ENCODE measurements at places on chromosomes 11 and 22.

- no peak for DNase-seq
These were observed 4.9 kb downstream of the MUC5AC start for GRCh38 chr11:1162491-1163311.

GRCh38 chr11:120336641-120337354 is 585 bp downstream of the ARHGEF12 start:
- DNase-seq, result peak; percentile 53

DNA sequence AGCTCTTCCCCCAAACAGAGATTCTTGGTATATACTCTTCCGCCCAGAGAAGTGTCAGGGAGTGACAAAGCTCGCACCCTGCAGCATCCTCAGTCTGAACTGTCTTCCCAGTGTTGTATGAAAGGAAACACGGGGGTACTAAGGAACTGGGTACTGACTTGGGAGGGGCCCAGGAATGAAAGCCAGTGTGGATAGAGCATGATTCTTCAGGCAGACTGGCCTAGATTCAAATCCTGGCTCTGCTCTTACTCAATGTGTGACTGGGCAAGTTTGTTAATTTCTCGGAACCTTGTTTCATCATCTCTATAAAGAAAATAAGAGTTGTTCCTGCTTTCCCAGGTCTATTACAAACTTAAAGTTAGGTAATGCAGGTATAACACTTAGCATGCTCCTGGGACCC is 266.0 kb upstream of the NARS2 start:
- no peak for DNase-seq

- DNase-seq, result no peak
These were observed 3911.2 kb upstream of the OR11H1 start for GRCh38 chr22:11616811-11617210.

DNA sequence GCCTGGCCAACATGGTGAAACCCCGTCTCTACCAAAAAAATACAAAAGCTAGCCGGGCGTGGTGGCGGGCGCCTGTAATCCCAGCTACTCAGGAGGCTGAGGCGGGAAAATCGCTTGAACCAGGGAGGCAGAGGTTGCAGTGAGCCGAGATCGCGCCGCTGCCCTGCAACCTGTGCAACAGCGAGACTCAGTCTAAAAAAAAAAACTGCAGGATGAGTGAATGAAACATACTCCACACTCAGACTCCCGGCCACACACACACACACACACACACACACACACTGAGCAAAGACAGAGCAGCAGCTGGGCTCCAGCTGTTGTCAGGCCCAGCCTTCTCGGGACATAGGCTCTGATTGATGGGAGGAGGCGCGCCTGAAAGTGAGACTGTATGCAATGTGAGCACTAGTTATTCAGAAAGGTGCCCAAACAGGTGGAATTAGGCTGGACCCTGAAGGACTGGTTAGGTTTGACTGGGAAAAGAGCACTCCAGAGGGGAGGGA is 1.5 kb upstream of the PLEKHA7 start:
- no peak for DNase-seq

- no peak for DNase-seq
These were observed 107.3 kb downstream of the FCHSD2 start for GRCh38 chr11:73034777-73035176.

DNA sequence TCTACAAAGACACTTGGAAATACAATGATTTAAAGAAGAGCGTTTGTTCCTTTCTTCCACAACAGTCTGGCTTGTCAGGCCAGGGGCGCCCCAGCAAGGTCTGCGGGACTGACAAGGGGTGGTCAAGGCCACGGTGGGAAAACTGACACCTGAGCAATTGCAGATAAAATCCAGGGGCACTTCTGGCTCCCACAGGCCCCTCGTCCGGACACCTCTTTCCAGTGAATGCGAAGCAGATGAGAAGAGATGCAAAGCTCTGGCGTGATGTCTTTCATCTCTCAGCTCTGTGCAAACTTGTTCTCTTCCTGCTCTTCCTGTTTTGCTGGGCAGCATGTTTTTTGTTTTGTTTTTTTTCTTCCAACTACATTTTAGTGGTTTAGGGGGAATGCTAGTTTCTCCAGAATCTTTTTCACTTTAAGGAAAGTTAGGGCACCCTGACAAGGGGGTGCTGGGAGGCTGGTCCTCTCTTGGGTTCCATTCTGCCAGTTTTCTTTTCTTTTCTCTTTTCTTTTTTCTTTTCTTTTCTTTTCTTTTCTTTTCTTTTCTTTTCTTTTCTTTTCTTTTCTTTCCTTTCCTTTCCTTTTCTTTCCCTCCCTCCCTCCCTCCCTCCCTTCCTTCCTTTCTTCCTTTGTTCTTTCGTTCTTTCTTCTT is 11.1 kb upstream of the CBX6 start:
- no peak for DNase-seq

- DNase-seq, result no peak
These were observed 25.2 kb upstream of the TEF start for GRCh38 chr22:41356430-41357028.

GRCh38 chr11:132685174-132685611 is 847.1 kb downstream of the OPCML start:
- DNase-seq, result no peak

DNA sequence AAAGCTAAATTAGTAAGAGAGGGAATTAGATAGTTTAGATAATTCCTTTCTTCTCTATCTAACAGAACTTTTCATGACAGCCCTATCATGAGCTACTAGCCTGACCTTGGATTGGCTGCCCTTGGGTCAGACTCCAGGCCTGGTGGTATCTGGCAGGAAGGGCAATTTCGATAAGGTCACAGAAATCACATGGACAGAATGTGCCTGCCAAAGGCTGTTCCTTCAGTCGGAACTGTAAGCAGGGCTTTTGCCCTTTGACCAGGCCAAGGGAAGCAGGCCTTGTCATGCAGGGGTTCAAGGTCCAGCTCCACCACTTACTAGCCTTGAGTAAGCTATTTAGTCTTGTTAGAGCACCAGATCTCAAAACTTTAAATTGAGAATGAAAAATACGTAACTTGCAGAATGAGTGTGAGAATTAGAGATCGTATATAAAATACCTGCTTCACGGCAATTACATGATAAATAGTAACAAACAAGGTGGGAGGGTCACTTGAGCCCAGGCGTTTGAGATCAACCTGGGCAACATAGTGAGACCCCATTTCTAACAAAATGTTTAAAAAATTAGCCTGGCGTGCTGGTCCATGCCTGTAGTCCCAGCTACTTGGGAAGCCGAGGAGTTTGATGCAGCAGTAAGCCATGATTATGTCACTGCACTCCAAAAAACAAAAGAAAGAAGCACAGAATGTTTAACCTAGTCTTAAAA is 60.8 kb upstream of the SC5D start:
- no peak for DNase-seq

DNA sequence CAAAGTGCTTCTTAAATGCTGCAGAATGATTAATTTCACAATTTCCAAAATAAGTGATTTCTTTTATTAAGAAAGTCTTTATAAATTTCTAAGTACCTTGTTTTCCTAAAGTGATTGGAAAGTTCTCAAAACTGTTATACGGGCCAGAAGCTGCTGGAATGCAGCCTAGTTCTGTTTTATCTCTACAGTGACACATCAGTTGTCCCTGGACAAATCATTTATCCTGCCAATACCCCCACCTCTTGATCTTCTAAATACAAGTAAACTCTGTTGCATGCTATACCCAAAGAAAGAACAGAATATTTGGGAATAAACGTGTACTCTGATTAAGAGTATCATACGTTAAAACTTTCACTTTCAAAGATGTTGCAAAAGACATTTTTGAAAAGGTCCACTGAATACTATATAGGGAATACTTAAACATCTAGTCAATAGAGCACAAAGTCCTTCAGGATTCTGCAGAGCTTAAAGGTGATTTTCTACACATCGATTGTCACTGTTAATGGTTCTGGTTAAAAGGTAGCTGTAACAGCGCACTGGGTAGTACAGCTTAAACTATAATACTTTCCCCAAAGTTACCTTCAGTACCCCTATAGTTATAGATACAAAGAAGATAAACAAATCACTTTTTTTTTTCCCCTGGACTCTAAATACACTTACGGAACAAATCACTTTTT is 92.1 kb upstream of the APOA1 start:
- DNase-seq, result no peak

DNA sequence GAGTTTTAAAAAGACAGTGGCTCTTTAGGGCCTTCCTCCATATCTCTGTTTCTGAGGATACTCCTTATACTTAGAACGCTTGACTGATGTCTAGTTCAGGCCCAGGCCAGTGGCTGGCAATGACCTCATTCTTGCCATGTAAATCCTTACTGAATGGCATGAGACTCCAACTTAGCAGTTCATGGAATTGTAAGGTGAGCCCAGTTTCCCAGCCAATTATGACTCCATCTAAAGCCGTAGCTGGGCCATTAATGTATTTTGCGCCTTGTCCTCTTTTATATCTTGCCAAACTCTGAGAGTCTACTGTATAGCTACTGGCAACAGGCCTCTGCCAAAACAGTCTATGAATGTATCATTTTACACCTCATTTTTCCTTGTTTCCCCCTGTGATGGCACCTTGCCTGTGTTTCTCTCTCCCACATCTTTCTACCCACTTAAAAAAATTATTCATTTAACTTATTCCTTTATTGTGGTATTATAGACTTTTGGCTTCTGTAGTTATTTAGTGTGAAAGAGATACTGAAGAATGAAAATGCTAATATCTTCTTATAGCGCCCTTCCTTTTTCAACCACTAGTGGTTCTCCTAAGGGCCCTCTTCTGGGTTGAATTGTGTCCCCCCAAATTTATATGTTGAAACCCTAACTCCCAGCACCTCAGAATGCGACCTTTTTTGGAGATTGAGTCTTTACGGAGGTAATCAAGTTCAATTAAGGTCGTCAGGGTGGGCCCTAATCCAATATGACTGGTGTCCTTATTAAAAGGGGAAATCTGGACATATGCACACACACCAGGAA is 67.4 kb downstream of the ZNRF3 start:
- DNase-seq, result no peak

GRCh38 chr11:39965701-39966100 is 1493.8 kb downstream of the LRRC4C start:
- no peak for DNase-seq

DNA sequence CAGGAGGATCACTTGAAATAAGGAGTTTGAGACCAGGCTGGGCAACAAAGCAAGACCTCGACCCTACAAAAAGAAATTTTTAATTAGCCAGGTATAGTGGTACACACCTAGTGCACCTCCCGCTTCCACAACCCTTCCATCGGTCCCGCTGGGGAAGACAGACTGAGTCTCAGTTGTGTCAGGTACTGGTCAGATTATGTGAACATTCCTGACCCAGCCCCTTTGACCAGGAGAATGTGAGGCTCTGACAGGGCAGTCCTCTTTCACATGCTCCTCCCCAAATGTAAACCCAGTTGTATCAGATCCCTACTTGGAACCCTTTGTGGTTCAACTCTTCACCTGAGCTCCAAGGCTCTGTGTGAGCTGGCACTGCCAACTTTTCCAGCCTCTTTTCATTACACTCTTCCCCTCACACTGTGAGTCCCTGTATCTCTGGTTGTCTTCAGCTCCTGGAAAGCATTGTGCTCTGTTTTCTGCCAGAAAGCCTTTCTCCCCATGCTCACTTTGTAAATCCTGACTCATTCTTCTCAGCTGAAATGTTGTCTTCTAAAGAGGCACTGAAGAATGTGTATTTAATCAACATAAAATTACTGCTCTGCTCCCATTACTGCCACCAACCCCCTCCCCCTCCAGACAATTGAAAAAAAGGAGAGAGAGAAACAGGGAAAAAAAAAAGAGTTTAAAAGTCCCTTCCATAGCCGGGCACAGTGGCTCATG is 2.1 kb upstream of the TTLL12 start:
- DNase-seq, result no peak

GRCh38 chr11:11163669-11164333 is 189.2 kb downstream of the CSNK2A3 start:
- no peak for DNase-seq

DNA sequence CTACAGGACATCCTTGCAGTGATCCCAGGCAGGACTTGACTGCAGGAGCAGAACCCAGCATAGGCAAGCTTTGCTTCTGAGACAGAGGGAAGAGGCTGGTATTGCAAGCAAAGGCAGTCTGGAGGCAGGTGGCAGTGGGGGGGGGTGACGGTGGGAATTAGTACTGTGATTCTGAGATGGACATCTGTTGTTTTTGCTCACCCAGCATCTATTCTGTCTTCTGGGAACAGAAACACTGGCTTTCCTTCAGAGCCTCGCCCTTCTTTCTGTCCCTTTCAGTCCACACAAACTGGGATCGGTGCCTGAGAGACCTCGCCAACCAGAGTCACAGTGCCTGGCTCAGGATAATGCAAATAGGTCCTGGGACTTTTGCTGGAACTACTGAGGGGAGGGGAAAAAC is 31.2 kb upstream of the RASL10A start:
- DNase-seq, result no peak

GRCh38 chr11:98234698-98235097 is 786.1 kb upstream of the CNTN5 start:
- DNase-seq, result no peak

GRCh38 chr11:2584812-2585565 is 114.8 kb downstream of the KCNQ1OT1 start:
- peak; percentile 3 for DNase-seq

DNA sequence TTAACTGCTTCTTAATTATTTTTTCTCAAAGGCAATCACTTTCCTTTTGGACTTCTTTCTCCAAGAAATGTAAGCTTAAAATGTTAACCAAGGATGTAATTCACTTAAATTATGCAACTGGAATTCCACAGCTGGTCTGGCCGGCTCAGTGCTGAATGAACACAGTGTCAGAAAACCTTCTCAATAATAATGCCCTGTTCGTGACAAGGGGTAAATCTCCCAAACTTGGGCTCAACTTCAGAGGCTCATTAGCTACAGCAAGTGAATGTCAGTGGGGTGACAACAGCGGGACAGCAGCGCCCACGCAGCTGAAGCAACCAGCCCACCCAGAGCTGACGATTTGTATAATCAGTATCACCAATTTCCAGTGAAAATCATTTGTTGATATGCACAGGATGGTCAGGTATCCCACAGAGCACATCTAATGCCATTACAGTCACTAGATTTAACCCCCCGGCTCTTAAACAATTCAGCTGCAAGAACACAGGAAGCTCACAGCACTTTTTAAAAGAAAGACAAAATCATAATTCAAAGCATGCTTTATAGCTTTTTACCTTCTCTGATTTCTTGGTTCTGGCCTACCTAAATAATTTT is 704.8 kb downstream of the DLG2 start:
- no peak for DNase-seq

DNA sequence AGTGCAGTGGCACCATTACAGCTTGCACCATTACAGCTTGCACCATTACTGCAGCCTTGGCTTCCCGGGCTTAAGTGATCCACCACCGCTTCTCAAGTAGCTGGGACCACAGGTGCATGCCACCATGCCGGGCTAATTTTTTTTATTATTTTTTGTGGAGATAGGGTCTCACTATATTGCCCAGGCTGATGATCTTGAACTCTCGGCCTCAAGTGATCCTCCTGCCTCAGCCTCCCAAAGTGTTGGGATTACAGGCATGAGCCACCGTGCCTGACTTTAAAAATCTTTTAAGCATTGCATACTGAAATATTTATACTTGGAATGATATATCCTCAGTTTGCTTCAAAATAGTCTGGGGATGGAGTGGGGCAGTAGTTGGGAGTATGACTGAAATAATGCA is 10.4 kb downstream of the PAFAH1B2 start:
- DNase-seq, result no peak

GRCh38 chr11:106001304-106002012 is 20.6 kb downstream of the MSANTD4 start:
- DNase-seq, result no peak

GRCh38 chr11:64340671-64341335 is 799 bp downstream of the CCDC88B start:
- DNase-seq, result peak; percentile 84

Measured in GM12892 (cell line).